ENCODE measurements at places on chromosomes 12 and 14. TPM values are rescaled to one million over a fixed set of nuclear protein-coding genes. Genes with fewer than 3 reads are reported as not detected.

SLIRP gene
- 117 TPM for total RNA-seq

ARHGAP9 gene
- total RNA-seq, result not detected

GPRC5A gene
- 20.4 TPM for total RNA-seq

PPM1H gene
- total RNA-seq, result 5.0 TPM

NOS1 gene
- total RNA-seq, result under 0.01 TPM

FAM222A gene
- total RNA-seq, result 0.34 TPM

PROX2 gene
- not detected for total RNA-seq

SYCP3 gene
- under 0.01 TPM for total RNA-seq

RTL1 gene
- not detected for total RNA-seq

GLIPR1 gene
- 31.6 TPM for total RNA-seq

VDR gene
- total RNA-seq, result 6.8 TPM

IL23A gene
- 0.34 TPM for total RNA-seq

CABP1 gene
- not detected for total RNA-seq

RTN1 gene
- total RNA-seq, result not detected

EEF1AKMT3 gene
- 6.8 TPM for total RNA-seq

ARPC3 gene
- 174 TPM for total RNA-seq

LBHD2 gene
- not detected for total RNA-seq

PLEKHG7 gene
- total RNA-seq, result not detected

GPR68 gene
- 10.5 TPM for total RNA-seq

ATP5F1B gene
- 568 TPM for total RNA-seq

HOXC9 gene
- not detected for total RNA-seq

SLCO1C1 gene
- not detected for total RNA-seq

HOXC4 gene
- not detected for total RNA-seq

OR6C3 gene
- not detected for total RNA-seq

NGB gene
- total RNA-seq, result not detected

TFCP2 gene
- total RNA-seq, result 21.2 TPM

TAPBPL gene
- 18.9 TPM for total RNA-seq

KLRD1 gene
- under 0.01 TPM for total RNA-seq

KRT83 gene
- total RNA-seq, result not detected

AKAP6 gene
- total RNA-seq, result 8.5 TPM

MAPKAPK5 gene
- total RNA-seq, result 48.5 TPM

DENND5B gene
- total RNA-seq, result 5.5 TPM

PIP4P1 gene
- total RNA-seq, result 27.3 TPM

SDR9C7 gene
- total RNA-seq, result 2.7 TPM

Data from nasal cavity respiratory epithelium epithelial cell of viscerocranial mucosa (primary cell).